ENCODE measurements at places on chromosomes 2 and 18.

- no peak for DNase-seq
These were observed 2.9 kb downstream of the TGOLN2 start for GRCh38 chr2:85324639-85325465.

GRCh38 chr18:362311-363290 is 94.8 kb upstream of the THOC1 start:
- peak; percentile 80 for DNase-seq

DNA sequence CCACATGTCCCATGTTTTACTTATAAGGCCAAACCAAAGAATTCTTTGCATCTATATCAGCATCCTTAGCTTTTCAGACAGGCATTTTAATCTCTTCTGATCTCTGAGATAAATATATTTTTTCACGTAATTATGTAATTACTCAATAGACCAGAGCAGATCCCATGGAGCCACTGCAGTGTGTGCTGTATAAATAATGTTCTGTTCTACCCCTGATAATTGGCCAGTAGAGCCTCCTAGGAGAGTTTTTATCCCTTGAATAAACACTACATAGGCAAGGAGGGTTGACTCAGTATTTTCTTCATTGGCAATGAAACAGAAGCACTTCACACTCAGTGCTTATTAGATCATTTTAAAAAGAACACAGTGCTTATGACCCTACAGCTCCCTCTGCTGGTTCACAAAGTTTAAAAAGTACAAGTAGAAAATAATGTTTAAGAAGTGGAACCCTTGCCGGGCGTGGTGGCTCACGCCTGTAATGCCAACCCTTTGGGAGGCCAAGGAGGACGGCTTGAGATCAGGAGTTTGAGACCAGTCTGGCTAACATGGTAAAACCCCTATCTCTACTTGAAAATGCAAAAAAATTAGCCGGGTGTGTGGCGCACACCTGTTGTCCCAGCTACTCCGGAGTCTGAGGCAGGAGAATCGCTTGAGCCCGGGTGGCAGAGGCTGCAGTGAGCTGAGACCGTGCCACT is 91.9 kb downstream of the PPP1R1C start:
- peak; percentile 82 for DNase-seq

DNA sequence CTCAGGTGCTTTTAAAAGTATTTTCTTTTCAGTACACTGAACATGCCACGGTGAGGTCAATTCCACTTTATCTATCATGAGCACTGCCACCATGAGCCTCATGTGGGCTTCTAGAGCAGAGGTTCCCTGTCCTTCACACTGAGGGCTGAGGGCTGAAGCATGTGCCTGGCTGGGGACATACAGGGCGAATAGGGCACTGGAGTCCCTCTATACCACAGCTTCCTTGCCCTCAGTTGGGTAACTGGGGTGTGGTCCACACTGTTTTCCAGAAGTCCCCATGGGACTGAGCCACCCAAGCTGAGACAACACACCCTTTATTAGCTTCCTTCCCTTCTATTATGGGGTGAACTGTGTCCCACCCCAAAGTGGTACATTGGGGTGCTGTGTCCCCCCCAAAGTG is 172.2 kb upstream of the ID2 start:
- DNase-seq: no peak

DNA sequence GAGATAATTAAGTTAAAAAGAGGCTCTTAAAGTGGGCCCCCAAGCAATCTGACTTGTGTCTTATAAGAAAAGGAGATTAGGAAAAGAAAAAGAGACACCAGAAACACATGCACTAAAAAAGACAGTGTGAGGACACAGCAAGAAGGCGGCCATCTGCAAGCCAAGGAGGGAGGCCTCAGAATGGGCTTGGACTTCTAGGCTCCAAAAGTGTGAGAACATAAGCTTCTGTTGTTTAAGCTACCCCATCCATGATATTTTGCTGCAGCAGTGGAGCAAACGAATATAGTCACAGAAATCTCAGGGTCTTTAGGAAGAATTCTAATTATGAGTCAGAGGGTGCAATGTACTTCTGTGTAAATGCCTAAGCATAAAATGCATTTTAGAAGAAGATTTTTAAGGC is 399.3 kb upstream of the MMADHC start:
- no peak for DNase-seq

DNA sequence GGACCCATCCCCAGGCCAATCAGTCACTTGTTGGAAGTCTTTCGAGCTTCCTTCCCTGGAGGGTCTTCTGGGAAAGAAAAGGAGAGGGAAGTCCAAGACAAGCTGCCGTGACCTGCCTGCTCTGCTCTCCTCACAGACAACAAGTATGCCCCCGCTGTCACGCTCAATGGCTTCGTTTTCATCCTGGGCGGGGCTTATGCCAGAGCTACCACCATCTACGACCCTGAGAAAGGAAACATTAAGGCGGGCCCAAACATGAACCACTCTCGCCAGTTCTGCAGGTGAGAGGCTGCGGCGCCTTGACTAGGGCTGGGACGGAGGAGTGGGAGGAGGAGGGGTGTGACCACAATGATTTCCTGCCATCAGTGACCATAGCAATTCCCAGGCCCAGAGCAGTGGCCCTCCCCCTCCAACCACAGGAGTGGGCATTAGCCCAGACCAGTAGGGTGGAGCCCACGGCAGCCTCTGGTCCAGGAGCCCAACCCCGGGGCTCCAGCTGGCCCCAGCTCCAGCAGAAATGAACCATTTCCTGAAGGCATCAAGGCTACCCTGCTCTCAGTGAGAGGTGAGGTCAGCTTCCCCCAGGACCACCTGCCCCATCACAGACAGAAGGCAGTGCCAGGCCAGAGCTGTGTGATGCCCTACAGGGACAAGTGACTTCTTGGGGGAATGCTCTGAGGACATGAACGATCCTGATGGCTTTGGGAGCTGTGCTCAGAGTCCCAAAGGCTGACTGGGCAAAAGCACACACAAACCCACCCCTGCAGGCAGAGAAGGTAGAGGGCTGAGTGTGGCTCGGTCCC is 223.1 kb downstream of the ATAD2B start:
- DNase-seq: no peak

DNA sequence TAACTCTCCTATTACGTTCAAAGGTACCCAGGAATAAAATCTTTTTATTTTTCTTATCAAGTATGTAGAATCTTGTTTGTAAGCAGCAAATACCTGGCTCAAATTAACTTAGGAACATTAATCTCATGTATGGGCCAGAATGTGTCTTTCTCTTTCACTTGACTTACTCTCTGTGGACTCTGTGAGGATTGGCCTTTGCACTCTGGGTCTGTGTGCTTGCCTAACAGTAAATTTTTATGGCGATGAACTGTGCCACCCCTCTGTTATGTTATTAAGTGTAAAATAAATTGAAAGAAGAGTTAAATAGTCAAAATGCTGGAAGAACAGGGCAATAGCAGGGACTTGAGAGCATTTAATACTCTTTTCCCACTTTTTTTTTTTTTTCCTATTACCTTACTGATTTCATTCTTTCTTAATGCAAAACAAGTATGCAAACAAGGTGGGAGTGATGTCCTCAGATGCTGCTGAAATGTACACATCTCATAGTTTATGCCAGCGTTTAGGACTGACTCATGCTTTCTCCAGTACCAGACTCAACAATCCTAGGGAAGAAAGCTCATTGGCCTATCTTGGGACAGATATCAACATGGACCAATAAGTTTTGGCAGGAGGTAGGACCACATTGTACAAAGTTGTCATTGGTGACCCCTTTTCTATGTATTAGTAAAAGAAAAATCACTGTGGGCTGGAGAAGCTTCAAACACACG is 25.5 kb downstream of the LYPD6 start:
- DNase-seq: no peak

DNA sequence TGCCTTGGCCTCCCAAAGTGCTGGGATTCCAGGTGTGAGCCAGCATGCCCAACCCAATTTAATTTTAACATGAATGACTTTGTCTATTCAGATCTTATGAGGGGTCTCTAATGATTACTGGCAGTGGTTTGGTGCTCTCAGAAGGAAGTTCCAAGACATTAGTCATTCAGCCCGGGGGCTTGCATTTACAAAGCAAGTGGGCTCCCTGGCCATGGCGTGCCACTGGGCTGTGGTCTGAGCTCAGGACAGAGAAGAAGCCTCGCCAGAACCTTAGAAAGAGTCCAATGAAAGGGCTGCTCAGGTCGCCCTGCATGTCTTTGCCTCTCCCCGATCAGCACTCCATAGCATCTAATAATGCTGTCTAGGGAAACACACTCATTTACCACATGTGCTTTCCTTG is 182.6 kb upstream of the CHAC2 start:
- no peak for DNase-seq

DNA sequence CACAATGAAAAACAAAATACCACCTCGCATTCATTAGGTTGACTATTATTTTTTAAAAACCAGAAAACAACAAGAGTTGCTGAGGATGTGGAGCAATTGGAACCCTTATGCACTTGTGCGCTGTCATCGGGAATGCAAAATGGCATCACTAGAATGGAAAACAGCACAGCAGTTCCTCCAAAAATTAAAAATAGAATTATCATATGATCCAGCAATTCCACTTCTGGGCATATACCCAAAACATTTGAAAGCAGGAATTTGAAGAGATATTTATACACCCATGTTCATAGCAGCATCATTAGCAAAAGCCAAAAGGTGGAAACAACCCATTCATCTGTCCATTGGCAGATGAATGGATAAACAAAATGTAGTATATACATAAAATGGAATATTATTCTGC is 11.9 kb upstream of the NMUR1 start:
- no peak for DNase-seq

DNA sequence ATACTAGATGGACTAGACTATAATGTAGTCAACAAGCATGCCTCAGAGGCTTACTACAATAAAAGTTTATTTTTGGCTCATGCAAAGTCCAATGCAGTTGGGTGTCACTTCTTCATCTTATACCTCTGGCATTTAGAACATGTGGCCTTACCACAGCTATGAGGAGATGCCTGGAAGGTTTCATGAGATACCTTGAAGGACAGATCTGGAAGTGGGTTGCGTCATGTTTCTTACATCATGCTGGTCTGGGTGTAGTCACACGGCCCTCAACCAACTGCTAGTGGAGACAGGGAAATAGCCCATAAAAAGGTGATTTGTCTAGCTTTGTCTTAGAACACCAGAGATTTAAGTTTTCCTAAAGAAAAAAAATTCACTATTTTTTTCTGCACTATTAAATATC is 91.7 kb upstream of the MMADHC start:
- DNase-seq: peak; percentile 68

- no peak for DNase-seq
These were observed 215.5 kb upstream of the CWC22 start for GRCh38 chr2:180222644-180223043.

- DNase-seq: no peak
These were observed 42.0 kb downstream of the PKP4 start for GRCh38 chr2:158498749-158499136.

DNA sequence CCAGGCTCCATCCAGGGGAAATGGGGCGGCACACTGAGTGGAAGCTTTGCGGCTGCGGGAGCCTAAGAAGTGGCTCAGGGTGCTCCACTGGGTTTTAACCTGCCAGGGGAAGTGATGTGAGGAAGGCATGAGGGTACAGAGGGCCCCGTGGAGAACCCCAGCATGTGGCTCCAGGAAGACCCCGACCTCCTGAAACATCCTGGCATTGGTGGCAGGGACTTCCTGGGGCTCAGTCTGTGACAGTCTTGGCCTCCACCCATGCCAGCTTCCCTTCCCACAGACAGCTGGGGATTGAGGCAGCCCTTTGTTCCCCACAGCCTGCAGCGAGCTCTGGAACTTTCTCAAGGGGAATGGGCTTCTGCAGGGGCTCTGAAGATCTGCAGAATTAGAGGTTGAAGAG is 146.6 kb downstream of the TNS1 start:
- DNase-seq: no peak

DNA sequence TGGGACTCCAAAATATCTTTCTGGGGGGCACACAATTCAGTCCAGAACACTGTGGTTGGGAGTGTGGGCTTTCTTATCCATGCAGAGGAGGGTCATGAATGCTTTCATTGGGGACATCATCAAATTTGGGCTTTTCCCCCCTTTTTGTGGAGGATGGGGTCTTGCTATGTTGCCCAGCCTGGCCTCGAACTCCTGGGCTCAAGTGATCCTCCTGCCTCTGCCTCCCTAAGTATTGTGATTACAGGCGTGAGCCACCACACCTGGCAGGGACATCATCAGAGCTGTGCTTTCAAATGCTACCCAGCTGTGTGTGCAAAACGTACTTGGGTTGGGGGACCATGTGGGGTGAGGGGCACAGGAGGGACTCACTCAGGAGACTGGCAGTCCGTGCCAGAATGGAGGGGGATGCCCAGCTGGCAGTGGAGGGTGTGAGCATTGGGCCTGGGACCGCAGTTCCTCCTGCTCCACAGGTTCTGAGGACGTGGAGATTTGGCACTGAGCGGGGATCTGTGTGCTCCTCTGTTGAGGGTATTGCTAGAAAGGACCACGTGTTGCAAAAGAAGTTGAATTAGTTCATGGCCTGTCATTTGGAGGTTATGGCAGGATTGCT is 24.4 kb downstream of the EMILIN2 start:
- no peak for DNase-seq

GRCh38 chr18:48798334-48799245 is 152.2 kb downstream of the SMAD7 start:
- no peak for DNase-seq

DNA sequence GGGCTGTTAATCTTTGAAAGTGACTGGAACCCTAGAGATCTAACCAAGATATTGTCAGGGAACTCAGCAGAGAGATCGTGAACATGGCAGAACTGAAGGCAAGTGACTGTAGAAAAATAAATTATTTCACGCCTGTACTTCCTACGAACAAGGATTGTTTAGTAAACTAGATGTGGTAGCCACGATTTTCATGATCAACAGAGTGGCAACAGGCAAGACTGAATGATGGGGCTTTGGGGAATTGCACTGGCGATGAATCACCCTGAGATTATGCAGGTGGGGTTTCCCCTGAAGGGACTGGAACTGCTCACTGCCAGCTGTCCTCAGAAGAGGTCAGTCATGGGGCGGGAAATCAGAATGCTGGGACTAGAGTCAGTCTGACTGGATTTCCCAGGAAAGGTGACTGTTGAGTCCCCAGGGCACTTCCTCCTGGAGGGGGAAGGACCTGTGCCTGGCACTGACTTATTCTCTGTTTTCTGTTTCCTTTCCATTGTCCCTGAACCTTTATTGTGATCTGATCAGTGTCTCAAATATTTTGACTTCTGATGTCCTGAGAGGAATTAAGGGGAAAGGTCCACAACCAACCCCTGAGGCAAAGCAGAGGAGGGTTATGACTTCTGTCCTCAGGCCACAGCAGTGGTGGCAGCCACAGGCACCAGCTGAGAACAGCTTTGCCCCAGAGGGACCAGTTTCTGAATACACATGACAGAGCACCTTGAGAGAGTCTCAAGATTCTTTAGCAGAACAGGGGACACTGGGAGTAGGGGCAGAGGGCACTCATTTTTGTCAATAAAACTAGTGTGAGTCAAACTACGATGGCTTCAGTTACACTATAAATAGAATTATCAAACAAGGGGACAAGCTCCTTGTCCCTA is 70.0 kb downstream of the NAB1 start:
- peak; percentile 48 for DNase-seq

GRCh38 chr18:31401156-31402025 is 24.8 kb downstream of the DSG4 start:
- no peak for DNase-seq

GRCh38 chr2:234974501-234975385 is 22.9 kb downstream of the SH3BP4 start:
- peak; percentile 93 for DNase-seq

- DNase-seq: peak; percentile 43
These were observed 133.3 kb upstream of the UNC80 start for GRCh38 chr2:209638346-209638745.

- DNase-seq: no peak
These were observed 144.6 kb upstream of the EPHA4 start for GRCh38 chr2:221716426-221717303.

All from fibroblast of skin of scalp (primary cell).